ENCODE measurements at places on chromosomes 2 and 18. TPM values are rescaled to one million over a fixed set of nuclear protein-coding genes. Genes with fewer than 3 reads are reported as not detected.

- no peak overlapping the region for H3K27ac ChIP-seq
- peaks cover 10% of the 10 kb centered on the region for H3K4me1 ChIP-seq
- no peak overlapping the region for H3K4me3 ChIP-seq
These were observed 134.1 kb upstream of the SERPINE2 start for GRCh38 chr2:224173210-224173609.

The GPR17 gene
- not detected for total RNA-seq

DNA sequence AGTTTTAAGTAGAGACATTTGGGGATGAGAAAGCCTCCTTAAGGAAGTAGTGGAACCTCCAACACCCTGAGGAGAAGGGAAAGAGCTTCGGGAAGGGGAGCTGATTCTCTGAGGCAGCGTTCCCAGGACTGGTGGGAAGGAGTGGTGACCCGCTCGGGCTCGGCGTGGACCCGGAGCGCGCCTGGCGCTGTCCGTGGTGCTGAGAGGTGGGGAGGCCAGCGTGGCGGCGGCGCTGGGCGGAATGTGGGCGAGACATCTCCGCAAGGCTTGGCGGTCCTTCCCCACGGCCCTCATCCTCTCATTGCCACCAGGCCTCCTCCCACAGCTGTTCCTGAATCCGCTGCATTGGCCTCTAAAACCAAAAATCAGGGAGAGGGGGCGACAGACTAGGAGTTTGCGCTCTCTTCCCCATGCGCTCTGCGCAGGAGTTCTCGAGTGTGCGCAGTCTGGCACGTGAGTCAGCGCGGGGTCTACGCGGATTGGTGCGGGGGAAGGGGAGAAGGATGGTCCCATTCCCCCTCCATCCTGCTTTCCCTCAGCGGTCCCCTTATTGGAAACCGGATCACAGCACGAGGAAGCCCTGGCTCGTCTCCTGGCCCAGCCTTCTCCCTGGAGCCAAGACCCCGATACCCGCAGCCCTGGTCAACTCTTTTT, 857 bp downstream of the RESP18 start:
- no peak overlapping the region for H3K4me3 ChIP-seq
- no peaks in the 10 kb centered on the region for H3K4me1 ChIP-seq
- H3K27ac ChIP-seq, result no peak overlapping the region
- peak; percentile 68 for DNase-seq
- peaks cover 57% of the 10 kb centered on the region for H3K27me3 ChIP-seq

DNA sequence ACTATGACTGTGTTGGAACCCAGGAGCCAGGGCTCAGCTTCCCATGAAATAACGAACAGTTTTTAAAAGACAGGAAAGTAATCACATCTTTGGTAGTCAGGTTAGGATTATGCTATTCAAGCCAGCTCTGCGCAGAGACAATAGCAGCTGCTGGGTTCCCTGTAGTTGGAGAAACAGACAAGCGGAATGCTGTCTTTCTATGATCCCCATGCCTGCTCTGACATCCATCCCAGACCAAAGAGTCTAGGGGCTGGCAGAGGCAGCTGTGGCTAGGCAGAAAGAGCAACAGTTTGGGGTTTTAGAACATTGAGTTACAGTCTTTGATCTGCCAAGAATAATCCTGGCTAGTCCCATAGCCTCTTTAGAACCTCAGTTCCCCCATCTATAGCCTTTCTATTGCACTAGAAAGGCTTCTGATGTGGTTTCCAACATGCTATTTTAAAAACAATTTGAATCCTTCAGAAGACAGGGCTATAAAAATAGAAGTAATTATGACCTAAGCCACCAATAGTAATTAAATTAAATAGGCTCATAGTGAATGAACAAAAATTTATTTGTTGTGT, 146.8 kb downstream of the MTX2 start:
- H3K4me3 ChIP-seq, result no peak overlapping the region
- peaks cover 18% of the 10 kb centered on the region for H3K4me1 ChIP-seq
- H3K27me3 ChIP-seq, result no peaks in the 10 kb centered on the region
- H3K27ac ChIP-seq, result no peak overlapping the region
- H3K36me3 ChIP-seq, result no peaks in the 10 kb centered on the region

The KYNU gene
- 10.9 TPM for total RNA-seq

The DLGAP1 gene
- not detected for total RNA-seq

- peak overlapping the region; percentile 37 for H3K4me3 ChIP-seq
- peaks cover 74% of the 10 kb centered on the region for H3K27me3 ChIP-seq
- H3K36me3 ChIP-seq, result no peaks in the 10 kb centered on the region
- no peak for DNase-seq
- no peak overlapping the region for H3K27ac ChIP-seq
- no peaks in the 10 kb centered on the region for H3K4me1 ChIP-seq
These were observed 580 bp downstream of the TMEM163 start for GRCh38 chr2:134718023-134718816.

GRCh38 chr2:167962436-167963226, 284.8 kb downstream of the STK39 start:
- H3K4me3 ChIP-seq, result no peak overlapping the region
- DNase-seq, result no peak

DNA sequence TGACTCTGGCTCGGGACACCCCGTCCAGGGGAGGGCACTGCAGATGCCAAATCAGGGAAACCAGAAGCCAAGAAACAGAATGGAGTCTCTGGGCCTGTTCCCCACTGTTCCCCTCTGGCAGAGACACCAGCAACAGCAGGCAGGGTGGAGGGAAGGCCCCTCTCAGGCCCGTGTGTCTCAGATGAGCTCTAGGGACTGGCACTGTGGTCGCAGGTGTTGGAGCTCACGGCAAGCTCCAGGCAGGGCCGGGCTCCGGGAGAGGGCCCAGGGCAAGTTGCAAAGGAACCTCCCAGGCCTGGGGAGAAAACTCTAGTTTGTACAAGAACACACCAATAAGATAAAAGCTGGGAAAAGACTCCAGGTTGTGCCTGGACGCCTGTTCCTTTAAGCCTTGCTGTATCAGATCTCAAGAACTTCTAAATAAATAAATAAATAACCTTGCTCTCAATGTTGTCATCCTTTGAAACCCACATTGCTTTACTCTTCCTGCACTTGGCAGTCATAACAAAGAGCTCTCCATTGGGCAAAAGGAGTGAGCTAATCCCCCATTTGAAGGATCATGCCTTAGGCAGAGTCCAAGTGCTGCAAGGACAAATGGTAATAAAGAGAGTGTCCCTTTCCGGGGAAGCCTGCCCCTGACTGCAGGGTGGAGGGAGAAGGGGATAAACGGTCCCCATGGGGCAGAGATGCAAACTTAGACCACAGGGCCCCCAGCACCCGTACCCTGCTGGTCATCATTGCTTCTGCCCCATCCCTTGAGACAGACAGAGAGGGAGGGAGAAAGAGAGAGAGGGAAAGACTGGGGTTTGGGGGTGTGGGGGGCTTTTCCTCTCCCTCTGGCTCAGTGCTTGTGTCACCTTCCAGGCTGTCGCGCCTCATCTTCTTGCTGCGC, 33.3 kb downstream of the CNGA3 start:
- H3K4me3 ChIP-seq, result no peak overlapping the region
- H3K36me3 ChIP-seq, result no peaks in the 10 kb centered on the region
- peaks cover 8% of the 10 kb centered on the region for H3K4me1 ChIP-seq
- H3K27ac ChIP-seq, result no peak overlapping the region
- H3K27me3 ChIP-seq, result peaks cover 33% of the 10 kb centered on the region

GRCh38 chr2:40721595-40721994, 269.7 kb upstream of the SLC8A1 start:
- H3K27ac ChIP-seq, result no peak overlapping the region
- peak; percentile 4 for DNase-seq
- no peaks in the 10 kb centered on the region for H3K36me3 ChIP-seq
- H3K27me3 ChIP-seq, result no peaks in the 10 kb centered on the region
- peaks cover 8% of the 10 kb centered on the region for H3K4me1 ChIP-seq
- no peak overlapping the region for H3K4me3 ChIP-seq

DNA sequence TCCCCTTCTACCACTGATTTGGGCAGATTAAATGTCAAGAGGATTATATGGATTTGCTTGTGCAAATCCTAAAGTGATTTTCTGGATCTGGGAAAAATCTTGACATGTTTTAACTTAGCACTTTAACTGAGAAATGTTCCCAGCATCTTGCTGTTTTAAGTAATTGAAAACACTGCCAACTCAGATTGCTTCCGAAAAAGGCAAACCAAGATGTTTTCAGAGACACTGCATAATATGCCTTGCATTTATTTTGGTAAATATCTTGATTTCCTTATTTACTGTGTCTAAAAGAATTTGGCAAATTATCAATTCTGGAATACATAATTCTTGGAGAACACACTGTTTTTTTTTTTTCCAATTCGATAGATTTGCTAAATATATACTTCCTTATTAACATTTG, 385.0 kb upstream of the FAM98A start:
- H3K4me3 ChIP-seq, result no peak overlapping the region
- H3K4me1 ChIP-seq, result no peaks in the 10 kb centered on the region
- DNase-seq, result no peak
- no peaks in the 10 kb centered on the region for H3K36me3 ChIP-seq
- no peak overlapping the region for H3K27ac ChIP-seq
- no peaks in the 10 kb centered on the region for H3K27me3 ChIP-seq

GRCh38 chr18:41754332-41754731, 200.7 kb upstream of the PIK3C3 start:
- DNase-seq, result no peak
- H3K4me3 ChIP-seq, result no peak overlapping the region
- H3K27me3 ChIP-seq, result no peaks in the 10 kb centered on the region
- H3K36me3 ChIP-seq, result no peaks in the 10 kb centered on the region

DNA sequence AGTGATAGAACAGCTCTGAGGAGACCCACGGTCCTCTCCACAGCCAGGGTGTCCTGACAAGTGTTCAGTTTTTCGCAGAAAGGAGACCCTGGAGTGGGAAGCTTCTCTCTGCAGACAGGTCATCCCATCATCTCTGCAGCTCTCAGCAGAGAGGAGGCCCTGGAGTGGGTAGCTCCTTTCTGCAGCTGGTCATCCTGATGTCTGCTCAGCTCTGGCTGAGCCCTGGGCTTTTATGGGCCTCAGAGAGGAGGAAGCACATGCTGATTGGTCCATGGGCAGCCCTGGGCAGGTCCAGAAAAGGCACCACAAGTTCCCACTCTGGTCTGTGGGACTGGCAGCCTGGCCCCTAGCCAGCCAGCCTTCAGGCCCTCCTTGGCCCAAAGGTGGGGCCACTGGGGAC, 72.3 kb upstream of the ST3GAL5 start:
- no peak for DNase-seq
- H3K36me3 ChIP-seq, result no peaks in the 10 kb centered on the region
- H3K27ac ChIP-seq, result no peak overlapping the region

DNA sequence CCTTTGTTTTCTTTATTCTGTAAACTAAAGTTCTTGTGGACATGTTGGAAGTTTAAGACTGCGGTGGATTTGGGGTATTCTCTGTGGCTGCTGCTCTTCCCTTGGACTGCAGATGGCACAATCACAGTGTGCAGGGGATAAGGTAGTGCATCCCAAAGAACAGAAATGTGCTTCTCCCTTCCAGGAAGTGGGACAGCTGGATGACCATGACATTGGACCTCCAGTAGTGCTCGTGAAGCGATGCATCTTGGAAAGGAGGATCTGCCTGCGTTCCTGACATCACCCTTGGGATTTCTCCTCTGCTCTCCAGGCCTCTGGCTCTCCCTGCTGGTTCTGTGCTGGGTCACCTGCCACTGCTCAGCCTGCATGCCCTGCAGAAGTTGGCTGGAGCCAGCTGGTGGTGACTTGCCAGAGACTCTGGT, 109.9 kb downstream of the SLC4A3 start:
- H3K36me3 ChIP-seq, result no peaks in the 10 kb centered on the region
- no peaks in the 10 kb centered on the region for H3K27me3 ChIP-seq
- H3K4me3 ChIP-seq, result no peak overlapping the region

- no peak overlapping the region for H3K27ac ChIP-seq
- no peaks in the 10 kb centered on the region for H3K4me1 ChIP-seq
- H3K36me3 ChIP-seq, result no peaks in the 10 kb centered on the region
- DNase-seq, result peak; percentile 55
These were observed 5.9 kb downstream of the NRXN1 start for GRCh38 chr2:51025906-51026555.

- no peaks in the 10 kb centered on the region for H3K27me3 ChIP-seq
- no peaks in the 10 kb centered on the region for H3K4me1 ChIP-seq
- H3K27ac ChIP-seq, result no peak overlapping the region
These were observed 68.7 kb downstream of the TSPYL6 start for GRCh38 chr2:54187331-54187730.

The SPEG gene
- total RNA-seq, result 26.4 TPM

The FEV gene
- total RNA-seq, result not detected

GRCh38 chr2:45886171-45886663, 234.7 kb downstream of the PRKCE start:
- H3K4me3 ChIP-seq, result no peak overlapping the region
- H3K4me1 ChIP-seq, result peaks cover 30% of the 10 kb centered on the region
- H3K27me3 ChIP-seq, result no peaks in the 10 kb centered on the region
- H3K36me3 ChIP-seq, result no peaks in the 10 kb centered on the region

The SKA1 gene
- 2.9 TPM for total RNA-seq

DNA sequence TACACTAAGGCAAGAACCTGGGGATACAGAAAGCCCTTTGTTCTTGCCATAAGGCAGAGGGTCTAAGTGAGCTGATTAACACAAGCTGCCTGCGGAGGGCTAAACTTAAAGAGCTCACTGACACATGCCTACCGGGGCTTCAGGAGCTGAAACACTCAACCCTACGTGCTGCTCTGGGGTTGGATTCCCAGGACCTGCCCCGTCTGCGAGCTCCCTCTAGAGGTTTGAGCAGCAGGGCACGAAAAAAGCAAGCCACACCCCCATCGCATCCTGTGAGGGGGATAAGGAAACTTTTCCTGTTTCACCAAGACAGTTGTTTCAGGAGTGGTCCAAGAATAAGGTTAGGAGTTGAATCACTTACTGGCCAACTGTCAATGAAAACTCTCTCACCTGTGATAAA, 562.1 kb downstream of the TMX3 start:
- H3K4me1 ChIP-seq, result no peaks in the 10 kb centered on the region
- no peaks in the 10 kb centered on the region for H3K27me3 ChIP-seq
- DNase-seq, result no peak
- no peak overlapping the region for H3K27ac ChIP-seq
- no peaks in the 10 kb centered on the region for H3K36me3 ChIP-seq

The HDLBP gene
- total RNA-seq, result 1,414 TPM

DNA sequence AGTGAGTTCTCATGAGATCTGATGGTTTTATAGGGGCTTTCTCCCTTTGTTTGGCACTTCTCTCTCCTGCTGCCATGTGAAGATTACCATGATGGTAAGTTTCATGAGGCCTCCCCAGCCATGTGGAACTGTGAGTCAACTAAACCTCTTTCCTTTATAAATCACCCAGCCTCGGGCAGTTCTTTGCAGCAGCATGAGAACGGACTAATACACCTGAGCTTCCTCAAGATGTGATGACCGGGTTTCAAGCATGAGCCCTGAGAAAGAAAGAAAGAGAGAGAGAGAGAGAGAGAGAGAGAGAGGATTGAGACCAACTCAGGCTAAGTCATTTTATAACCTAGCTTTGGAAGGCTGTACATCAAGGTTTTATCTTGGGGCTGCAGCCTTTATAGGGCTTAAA, 167.7 kb upstream of the SERPINE2 start:
- no peak for DNase-seq
- H3K36me3 ChIP-seq, result no peaks in the 10 kb centered on the region
- peaks cover 5% of the 10 kb centered on the region for H3K4me1 ChIP-seq
- H3K27ac ChIP-seq, result no peak overlapping the region
- H3K27me3 ChIP-seq, result no peaks in the 10 kb centered on the region
- no peak overlapping the region for H3K4me3 ChIP-seq
